ENCODE measurements at places on chromosomes 11 and 22.

DNA sequence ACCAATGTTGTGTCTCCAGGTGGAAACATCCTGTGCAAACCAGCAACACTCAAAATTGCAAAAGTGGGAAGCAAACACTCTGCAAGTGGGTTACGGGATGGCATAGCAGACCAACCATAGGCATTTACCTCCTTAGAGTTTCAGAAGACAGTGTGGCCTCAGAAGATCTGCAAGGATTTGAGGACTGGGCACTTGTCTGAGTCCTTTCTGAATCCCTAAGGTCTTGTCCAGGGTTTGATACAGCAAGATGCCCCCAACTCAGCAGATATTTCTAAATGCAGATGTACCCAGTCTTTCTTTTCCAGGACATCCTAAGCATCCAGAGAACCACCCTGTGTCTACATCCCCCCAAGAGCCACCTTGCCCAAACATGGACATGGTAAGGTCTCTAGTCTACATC lies 51.7 kb upstream of the SHANK2 start:
- no peak for DNase-seq

DNA sequence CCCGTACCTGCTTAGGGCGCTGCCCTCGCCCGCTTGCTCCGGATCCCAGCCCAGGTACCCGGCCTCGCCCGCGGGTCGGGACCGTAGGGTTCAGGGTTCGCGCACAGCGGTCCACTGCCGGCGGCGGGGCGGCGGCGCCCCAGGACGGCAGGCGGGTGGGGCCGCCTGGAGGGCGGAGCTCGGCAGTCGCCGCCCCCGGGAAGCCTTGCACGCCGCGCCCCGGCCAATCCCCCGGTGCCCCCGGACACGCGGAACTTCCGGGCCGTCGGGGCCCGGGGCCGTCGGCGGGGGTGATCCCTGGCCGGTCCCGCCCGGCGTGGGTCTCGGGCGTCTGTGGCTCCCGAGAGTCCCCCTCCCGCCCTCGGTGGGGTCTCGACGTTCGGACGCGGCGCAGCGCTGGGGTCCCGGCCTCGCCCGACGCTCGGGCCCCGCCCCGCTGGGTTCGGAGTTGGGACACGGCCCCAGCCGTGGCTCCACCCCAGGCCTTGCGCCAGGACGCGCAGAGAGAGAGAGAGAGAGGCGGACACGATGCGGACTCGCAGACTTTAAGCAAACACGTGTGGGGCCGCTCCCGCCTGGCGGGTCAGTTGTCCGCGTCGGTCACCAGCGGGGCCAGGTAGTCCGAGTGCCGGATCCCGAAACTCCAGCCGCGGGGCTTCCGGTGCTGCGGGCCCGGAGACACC lies at the start of gene TYMP:
Gene TYMP, minus strand, starts transcription at position 116 of the 683 bp plus-strand sequence. CDS start 303 bp downstream, outside the sequence.
- DNase-seq = peak; percentile 56

DNA sequence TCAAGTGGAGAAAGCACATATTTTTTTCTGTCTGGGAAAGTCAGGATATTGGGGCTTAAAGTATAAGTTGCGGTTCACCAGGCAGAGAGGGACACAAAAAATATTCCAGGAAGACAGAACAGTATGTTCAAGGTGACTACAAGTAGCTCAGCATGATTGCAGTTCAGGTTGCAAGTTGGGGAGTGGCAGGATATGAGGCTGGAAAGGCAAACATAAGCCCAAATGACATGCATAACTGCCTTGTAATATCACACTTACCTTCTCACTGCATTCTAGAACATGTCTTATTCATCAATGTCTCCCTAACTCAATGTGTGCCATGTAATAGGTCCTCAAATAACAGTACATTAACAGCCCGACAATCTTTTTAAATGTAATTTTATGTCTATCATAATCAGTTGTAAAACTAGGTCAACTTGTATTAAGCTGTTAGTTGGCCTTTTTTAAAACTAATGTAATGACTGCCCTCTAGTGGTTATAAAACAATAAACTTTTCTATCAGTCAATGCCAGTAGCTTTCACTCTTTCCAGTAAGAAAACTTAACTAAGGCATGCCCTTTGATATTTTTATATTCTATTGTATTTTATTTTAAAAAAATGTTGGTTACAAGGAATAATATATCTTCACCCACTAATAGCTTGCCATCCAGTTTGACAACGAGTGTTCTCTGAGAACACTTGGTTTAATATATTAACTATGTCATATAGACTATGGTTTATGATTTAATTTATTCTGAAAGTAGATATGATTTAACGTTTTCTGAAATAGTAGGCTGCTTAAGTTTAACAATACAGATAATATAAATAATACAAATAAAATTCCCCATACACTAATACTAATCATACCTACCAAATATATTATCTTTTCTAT lies 39.4 kb upstream of the CFAP300 start:
- DNase-seq = peak; percentile 61

DNA sequence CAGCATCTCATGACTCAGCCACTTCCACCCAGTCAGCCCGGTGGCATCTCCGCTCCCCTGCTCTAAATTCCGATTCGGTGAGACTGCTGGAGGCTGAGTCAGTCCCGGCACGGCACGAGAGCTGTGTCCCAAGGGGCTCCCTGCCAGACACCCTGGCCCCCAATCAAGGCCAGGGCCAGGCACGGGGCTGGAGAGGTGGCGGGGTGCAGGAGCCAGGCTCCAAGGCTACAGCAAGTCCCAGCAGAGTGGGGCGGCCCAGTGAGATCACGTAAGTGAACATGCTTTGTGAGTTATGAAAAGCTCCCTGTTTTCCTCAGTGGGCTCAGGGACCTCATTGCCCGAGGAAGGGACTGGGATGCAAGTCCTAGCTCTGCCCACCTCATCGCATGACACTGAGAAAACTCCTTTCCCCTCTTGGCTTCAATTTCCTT lies 3.0 kb downstream of the C11orf68 start:
- peak; percentile 62 for DNase-seq

- DNase-seq = no peak
Measured at GRCh38 chr22:29055192-29055830, 6.3 kb downstream of the C22orf31 start.

DNA sequence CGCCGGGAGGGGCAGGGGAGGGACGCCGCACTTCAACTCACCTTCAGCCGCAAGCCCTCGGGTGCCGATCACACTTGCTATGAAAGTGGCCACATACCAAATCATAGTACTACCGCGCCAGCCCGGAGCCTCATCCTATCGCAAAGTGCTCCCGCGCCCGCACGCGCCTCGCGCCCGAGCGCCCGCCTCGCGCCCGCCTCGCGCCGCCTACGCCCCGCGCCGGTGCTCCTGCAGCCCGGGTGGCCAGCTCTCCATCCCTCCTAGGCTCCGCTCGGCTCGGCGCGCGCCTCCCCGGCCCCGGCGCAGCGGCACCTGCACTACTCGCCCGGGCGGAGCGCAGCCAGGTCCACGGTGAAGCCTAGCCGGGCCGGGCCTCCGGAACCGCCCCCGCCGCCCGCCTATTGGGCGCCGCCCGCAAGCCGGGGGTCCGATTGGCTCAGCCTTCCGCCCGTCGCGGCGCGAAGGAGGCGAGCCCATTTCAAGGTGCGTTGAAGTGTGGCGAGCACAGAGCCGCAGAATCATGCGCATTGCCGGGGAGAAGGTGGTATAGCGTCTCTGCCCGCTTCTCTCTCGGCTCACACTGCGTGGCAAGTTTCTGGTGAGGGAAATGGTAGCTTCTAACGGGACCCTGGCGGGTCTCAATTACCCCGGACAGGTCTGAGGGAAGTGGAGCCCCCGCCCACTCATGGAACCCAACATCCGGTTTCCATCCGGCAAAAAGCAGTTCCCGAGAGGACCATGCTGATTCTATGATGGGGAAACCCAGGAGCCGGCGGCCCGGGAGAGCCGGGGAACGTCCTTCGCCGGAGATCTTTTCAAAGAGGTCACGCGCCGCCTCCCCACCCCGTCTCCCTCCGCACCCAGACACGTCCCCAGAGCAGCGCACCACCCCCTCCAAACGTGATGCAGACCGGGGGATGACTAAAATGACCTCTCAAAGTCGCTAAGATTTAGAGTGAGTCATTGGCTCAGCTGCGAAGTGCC lies at the start of gene IGSF9B:
Gene IGSF9B, minus strand, starts transcription at position 319 of the 984 bp plus-strand sequence. Its CDS starts 214 bp downstream, at position 105.
- no peak for DNase-seq

DNA sequence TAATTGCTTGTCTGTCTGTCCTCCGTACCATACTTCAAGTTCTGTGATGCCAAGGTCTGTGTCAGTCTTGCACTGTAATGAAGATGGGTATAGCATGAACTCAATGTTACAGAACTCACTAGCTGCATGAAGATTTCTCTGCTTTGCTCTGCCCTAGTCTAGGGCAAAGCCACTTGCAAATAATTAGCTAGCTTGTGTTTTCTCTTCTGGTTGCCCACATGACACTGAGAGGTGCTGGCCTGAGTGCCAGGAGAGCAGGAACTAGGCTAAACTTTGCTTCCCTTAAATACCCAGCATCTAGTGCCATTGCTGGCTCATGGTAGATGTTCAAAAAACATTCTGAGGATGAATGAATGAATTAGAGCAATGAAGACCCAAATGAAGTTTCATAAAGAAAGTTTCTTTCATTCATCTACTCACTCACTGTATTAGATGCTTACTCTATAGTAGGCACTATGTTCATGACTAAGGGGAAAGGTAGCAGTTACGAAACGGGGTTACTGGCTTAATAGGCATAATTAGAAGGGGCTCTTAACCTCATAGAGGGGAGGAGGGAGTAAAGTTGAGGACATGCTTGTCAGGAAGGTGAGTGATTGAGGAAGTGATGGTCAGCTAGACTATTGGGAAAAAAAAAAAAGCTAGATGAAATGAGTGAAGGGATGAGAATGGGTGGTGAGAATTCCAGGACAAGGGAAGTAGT lies 4.4 kb upstream of the ENDOD1 start:
- DNase-seq = no peak

DNA sequence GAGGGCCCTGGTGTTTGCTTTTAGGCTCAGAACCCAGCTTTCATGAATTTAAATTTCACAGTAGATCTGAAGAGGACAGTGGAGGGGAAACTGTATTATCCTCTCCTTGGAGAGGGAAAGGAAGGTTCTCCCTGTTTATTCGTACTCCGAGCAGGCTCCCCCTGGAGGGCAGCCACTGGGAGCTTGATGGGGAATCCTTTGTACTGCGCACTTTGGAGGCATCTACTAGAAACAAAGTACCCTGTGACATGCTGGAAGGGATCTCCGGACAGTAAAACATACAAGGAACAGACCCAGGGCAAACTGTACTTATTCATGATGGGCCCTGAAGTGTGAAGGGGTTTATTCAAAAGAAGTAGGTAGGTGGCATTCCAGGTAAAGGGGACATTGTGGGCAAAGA lies 27.2 kb downstream of the NAV2 start:
- DNase-seq = no peak

GRCh38 chr11:1864231-1864630 lies 11.3 kb downstream of the LSP1 start:
- DNase-seq = no peak

GRCh38 chr11:85863855-85864254 lies 8.7 kb downstream of the CCDC83 start:
- no peak for DNase-seq

DNA sequence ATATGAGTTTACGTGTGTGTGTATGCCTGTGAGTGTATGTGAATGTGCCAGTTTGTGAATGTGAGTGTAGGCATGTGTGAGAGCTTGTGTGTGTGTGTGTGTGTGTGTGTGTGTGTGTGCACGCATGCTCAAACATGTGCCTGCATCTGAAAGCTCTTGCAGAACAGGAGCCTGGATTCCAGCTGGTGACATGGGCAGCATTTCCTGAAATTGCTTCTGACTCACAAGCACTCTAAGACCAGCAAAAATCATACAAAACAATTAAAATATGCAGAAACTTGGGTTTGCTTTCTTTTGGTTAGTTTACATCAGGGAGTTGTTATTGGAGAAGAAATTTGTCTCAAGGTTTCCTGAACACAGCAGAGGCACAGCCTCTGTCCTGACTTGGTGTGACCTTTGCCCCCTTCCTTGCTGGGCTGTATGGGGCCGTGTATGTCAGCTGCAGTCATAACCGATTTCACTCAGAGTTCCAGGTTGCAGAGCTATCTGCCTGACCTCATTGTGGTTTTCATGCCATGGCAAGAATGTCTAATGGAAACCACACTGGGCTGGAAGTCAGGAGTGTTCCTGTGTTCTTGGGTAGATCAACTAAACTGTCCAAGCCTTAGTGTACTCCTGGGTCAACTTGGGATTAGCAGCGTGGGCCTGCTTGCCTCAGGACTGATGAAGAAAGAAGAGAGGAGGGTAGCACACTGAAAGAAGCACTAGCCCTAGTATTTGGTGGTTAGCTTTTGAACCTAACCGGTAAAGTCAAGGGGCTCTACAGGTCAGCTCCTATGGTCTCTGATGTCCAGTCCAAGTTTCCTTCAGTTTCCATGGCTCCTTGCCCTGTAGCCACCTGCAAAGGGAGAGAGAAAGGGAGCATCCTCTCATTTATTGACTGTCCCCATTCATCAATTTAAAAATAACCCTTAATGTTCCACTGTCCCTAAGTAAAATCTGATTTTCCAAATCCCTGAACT lies 143.7 kb downstream of the SNX19 start:
- no peak for DNase-seq

DNA sequence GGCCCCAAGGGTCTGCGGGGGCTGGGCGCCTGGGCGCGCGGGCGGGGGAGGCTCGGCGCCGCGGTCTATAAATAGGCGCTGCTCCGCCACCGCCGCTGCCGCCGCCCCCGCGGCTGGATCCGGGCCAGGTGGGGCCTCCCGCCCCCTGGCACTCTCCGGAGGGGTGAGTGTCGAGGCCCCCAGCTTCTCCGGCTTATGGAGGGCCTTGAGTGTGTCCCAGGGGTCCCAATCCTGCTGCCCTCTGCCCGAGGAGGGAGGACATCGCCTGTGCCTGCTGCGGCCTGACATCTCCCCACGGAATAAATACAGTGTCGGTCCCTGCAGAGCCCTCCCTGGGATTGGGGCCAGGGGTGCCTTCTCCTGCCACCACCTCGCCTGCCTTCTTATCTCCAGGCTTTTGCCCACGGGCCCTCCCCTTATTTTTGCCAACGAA lies 4.3 kb upstream of the GP1BB start:
- peak; percentile 30 for DNase-seq

GRCh38 chr22:24146791-24147353 lies 34.4 kb upstream of the SUSD2 start:
- DNase-seq = no peak

DNA sequence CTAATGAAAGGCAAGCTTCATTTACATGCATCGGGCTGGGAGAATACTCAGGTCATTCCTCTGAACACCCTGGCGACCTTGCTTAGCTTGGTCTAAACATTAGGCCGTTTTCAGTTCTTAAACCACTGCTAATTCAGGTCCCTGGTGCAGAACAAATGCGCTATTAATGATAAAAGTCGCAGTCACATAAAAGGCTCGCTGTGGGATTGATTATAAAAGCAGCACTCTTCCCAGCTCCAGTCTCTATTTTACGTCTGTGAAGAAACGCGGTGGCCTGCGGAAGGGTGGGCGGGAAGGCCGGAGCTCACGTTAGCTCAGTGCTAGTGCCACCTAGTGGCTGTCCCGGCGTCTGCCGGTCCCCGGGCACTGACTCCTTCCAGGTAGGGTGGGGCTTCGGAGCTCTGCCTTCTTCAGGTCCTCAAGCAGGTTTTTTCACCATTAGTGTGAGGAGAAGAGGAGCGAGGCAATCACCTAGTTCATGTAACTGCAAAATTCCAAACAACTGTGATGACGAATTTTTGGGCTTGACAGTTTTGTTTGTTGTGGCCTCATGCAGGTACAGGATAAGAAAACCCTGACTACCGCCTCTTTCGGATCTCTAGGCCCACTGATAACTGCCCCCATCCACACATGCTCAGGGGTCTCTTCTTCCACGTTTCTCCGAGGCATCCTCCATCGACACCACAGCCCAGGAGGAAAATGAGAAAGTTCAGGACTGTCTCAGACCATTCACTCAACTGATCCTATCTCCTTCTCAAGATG lies 66.5 kb upstream of the CLMP start:
- peak; percentile 51 for DNase-seq

- peak; percentile 98 for DNase-seq
Measured at GRCh38 chr11:65425971-65426838, 3.6 kb downstream of the NEAT1 start.

- no peak for DNase-seq
Measured at GRCh38 chr22:38244106-38244505, 28.7 kb downstream of the TMEM184B start.

- DNase-seq = no peak
Measured at GRCh38 chr11:68089679-68090078, 31.5 kb downstream of the CHKA start.
